ENCODE measurements at places on chromosomes 3 and 15.

DNA sequence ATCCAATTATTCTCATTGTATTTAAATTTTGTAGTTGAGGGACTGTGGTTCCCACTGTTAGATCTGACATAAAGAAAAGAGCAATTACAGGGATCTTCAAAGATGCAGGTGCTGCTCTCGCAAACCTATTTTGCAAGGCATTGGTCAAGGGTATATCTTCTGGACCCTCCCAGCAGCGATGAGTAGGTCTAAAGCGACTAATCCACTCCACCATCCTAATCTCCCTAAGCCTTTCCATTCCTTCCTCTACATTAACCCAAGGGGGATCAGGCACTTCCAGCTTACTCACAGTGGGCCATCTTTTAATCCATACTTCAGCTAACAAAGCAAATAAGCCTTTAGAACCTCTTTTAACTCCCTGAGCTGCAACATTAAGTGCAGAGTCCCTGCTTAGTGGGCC, 37.0 kb upstream of the CPOX start:
- no peak for DNase-seq

- no peak for DNase-seq
Measured at GRCh38 chr3:171351676-171352075, 108.5 kb downstream of the TNIK start.

DNA sequence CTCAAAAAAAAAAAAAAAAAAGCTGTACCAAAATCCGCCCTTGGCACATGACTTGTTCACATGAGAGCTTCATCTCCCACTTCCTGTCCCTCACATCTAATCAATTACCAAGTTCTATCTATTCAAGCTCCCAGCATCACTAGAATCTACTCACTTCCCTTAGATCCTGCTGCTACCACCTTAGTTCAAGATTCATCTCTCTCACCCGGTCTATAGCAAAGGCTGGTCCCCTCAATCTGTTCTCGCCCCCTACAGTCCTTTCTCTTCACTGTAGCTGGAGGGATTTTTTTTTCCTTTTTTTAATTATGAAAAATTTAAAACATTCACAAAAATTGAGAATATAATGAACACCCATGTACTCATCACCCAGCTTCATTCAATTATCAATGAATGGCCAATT, 16.7 kb upstream of the GPR160 start:
- DNase-seq, result no peak

DNA sequence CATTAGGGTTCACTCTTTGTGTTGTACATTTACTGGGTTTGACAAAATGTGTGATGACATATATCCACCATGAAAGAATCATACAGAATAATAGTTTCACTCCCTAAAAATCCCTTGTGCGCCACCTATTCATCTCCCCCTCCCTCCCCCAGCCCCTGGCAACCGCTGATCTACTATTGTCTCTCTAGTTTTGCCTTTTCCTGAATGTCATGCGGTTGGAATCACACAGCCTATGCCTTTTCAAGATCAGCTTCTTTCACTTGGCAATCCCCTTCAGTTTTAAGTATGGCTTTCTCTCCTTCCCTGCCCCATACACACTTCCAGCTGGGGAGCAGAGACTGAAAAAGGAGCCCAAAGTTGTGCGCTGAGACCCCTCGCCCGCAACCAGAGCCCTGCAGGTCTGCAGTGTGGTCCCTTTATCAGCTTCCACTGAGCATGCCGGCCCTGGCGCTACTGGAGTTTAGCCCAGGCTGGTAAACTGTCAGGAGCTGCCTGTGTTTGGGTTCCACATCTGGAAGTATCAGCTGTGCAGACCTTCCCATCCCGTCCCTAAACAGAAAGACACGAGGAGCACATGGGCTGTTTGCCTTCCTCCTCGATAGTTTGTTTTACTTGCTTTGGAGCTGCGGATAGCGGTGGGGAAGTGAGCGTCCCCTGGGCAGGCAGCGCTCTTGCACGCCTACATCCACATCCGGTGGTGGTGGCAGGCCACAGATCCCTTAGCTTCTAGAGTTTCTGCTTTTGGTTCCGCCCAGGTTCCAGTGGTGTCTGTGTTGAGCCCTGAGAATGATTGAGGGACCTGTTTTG, 12.3 kb downstream of the BOC start:
- DNase-seq, result no peak

- DNase-seq, result no peak
Measured at GRCh38 chr3:131193641-131194238, 167.1 kb downstream of the NEK11 start.

DNA sequence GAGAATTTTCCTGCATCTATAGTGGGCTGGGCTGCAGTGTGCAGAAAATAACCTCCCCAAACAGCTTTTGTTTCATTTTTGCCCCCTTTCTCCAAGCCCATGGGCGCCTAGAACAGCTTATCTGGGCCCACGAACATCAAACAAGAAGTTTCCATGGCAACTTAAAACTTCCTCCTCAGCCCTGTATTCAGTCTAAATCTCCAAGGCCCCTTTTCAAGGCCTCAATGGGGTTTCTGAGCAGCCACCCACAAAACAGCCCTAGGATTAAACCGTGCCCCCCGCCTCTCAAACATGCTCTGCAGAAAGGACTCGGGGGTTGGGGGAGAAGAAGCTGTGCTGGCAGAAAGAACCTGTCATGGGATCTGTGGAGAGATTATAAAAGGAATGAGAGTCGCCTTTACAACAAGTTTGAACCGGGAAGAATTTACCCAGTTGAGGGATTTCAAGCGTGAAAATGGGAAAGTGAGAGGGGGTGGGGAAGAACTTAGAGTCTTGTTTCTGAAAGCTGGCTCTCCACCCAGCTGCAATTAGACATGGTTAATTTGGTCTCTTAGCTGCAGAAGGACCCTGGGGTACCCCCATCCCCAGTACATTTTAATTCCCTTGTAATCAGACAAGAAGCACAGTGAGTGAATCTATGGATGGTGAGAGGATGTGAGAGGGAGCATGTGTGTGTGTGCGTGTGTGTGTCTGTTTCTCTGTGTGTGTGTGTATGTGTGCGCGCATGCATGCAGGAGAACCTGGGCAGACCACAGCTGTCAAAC, 4.3 kb upstream of the FAM107A start:
- no peak for DNase-seq

GRCh38 chr15:33517944-33518343, 207.2 kb downstream of the RYR3 start:
- DNase-seq, result no peak

DNA sequence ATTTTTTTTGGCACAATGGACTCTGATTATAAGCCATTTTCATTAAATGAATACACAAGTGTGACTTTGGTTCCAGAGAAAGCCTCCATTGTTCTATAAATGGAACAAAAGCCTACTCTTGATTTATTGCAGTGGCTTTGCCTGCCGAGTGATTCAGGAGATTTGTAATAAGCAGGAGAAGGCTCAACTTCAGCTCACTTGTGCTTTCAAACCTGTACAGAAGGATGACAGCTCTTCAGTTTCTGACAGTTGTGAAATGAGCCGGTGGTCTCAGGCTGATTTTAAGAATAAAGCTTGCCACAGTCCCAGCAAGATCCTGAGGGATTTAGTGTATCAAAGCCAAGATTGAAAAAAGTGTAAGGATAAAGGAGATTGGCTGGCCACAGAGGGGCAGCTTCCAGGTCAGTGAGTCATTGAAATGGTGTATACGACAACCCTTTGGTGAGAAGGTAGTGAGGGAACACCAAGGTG, 438.8 kb upstream of the TGFBR2 start:
- DNase-seq, result no peak

GRCh38 chr3:148833223-148833622, 5.6 kb downstream of the CPB1 start:
- no peak for DNase-seq

GRCh38 chr15:55872471-55872870, 120.9 kb downstream of the NEDD4 start:
- DNase-seq, result no peak

DNA sequence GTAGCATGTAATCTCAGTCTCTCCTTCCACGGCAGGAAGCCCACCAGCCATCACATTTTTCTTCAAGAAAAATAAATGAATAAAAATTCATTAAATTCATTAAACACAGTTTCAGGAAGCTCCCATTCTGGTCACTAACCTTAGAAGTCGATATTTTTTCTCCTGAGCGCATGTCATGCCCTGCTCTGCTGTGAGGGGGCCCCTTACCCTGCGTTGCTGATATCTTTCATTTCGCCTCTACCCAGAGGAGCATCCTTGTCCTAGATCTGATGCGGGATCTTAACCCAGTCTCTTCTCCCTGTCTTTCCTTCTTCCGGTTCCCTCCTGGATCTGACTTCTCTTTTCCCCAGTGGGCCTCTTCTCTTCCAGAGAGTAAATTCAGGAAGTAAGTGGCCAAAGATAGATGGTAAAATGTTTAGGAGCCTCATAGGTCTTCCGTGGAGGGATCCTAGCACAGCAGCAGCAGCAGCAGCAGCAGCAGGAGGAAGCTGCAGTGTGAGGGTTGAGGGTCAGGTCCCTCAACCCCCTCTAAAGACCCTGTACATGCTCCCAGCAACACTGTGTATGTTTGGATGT, 1.4 kb upstream of the ILDR1 start:
- no peak for DNase-seq

Data from activated CD8-positive, alpha-beta memory T cell treated with anti-CD3 and anti-CD28 coated beads for 1 hour (primary cell).